ENCODE measurements at places on chromosomes 16 and 17.

DNA sequence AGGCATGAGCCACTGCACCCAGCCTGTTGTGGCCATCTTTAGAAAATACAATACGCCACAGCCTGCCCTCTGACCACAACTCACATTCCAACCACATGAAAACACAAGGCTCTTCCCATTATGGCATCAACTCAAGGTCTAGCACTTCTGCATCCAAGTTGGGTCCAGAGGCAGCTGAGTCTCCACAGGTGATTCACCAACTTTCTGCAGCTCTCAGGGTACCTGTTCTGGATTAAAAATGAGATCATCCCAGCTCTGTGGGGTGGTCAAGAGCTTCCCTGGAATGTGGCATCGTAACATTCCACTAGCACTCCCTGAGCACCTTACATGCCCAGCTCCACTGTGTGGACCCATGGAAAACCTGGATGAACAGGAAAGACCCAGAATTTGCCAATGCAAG is 9.9 kb upstream of the GUCY2D start:
- DNase-seq, result peak; percentile 9

DNA sequence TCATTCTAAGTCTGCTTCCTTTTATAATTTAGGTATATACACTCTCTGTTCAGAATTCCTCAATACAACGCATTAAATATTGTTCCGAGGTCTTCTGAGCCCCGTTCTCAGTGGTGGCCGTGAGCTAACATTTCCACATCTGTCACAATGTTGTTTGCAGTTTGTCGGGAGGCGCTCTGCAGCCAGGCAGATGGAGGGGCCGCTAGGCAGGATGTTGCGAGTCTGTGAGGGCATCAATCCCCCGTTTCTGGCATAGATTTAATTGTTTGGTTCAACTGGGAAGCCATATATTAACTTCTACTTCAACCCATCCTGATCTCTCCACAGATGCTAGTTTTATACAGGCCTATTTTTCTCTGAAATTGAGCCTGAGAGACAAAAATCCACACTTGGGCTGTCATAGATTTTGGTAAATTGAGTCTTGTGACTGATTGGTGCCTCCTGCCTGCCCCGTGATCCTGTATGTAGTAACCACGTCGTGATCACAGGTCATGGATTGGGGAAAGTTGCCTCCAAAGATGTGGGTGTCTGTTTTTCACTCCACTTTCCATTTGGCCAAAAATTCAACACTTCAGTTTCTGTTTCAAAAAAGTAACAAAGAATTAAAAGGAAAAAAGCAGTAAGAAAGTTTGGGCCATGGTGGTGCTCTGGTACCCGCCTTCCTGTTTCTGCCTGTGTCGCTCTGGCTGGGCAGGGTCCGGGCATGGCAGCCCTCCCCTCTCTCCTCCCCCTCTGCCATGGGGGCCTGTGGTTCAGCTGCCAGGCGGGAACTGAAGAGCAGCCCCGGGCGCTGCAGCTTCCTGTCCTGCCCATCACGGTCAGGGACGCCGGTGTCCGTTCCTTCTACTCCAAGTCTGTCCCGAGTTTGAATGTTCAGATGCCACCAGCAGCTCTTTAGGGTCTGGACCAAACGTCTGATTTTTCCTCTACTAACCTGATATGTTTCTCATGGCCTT is 41.5 kb downstream of the RPTOR start:
- DNase-seq, result no peak

GRCh38 chr17:71725811-71726210 is 395.0 kb upstream of the SOX9 start:
- no peak for DNase-seq

- DNase-seq, result no peak
These were observed 64.0 kb downstream of the SNX20 start for GRCh38 chr16:50616883-50617645.

DNA sequence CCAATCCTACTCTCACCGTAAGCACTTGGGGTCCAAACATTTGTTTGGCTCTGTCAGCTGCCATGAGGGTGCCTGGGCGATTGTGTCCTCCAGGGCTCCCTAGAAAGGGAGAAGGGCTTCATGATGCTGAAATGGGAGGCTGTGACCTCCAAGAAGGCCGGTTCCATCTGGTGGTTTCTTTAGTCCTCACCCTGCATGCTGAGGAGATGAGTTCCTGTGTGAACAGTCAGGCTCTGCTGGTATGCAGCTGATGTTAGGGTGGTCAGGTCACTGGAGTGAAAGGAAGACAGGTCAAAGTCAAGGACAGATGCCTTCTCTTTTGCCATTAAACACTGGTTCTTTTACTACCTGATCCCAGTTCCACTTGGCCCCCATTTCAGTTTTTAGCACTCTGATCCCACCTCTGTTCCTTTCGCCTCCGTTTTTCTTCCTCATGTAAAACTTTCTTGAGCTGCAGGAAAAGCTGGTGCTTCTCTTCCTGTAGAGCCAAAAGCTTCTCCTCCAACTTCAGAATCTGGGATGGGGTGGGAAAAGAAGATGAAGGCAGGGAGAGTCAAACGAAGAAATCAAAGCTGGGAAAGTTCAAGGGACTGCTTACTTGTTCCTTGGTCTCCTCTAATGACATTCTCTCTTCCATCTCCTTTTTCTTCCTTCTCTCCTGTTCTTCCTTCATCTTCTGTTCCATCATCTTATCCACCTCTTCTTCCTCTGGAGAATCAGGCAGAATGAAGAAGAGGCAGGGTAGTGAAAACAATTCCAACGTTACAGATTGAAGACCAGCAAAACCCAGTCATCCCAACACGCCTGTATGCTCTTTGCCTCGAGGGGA is 1.1 kb downstream of the GPS2 start:
- DNase-seq, result no peak

- peak; percentile 3 for DNase-seq
These were observed 12.6 kb downstream of the C1QTNF1 start for GRCh38 chr17:79036596-79036995.

GRCh38 chr16:9422762-9423513 is 331.5 kb downstream of the HAPSTR1 start:
- no peak for DNase-seq
